ENCODE measurements at places on chromosomes 16 and 17.

GRCh38 chr17:40219594-40220338 is 662 bp downstream of the WIPF2 start:
- DNase-seq, result no peak

GRCh38 chr16:10752843-10753523 is 9.3 kb downstream of the NUBP1 start:
- no peak for DNase-seq

GRCh38 chr17:39236981-39237441 is 11.3 kb upstream of the STAC2 start:
- no peak for DNase-seq

DNA sequence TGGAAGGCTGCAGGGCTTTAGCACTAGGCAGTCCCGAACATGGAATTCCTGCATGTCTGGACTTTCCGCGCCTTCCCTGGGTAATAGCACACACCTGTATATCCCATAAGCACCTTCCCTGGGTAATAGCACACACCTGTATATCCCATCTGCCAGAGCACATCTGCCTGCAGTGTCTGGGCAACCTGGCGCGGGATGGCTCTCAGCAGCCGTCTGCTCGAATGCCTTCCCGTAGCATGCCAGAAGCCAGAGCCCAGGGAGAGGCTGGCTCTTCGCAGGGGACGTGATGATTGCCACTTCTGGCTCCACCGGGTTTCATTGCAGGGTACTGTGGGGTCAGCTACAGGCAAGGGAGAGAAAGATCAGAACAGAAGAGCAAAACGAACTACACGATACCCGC is 21.3 kb downstream of the MBTPS1 start:
- DNase-seq, result no peak

DNA sequence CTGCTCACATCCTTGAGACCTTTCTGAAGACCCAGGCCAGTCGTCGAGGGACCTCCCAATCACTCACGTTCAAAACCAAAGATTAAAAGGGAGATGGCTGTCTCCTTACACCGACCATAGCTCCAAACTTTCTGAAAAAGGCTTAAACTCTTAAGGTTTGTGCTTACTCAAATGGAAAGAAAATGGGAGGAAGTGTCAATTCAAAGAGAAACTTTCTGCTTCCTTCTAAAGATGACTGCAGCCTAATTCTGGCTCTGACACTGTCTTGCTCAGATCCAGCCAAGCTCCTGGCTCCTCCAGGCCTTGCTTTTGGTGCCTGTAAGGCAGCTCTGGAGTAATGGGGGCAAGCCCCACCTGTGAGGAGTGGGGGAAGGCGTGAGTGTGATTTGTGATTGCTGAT is 54.9 kb upstream of the WSB1 start:
- DNase-seq, result no peak

- peak; percentile 64 for DNase-seq
Observed at GRCh38 chr16:69482410-69482991, 58.1 kb downstream of the CYB5B start.

- no peak for DNase-seq
Observed at GRCh38 chr17:72788950-72789585, 303.4 kb downstream of the SLC39A11 start.

- DNase-seq, result peak; percentile 89
Observed at GRCh38 chr16:29811170-29811895, 660 bp upstream of the PRRT2 start.
